ENCODE measurements at places on chromosomes 2 and 18. TPM values are rescaled to one million over a fixed set of nuclear protein-coding genes. Genes with fewer than 3 reads are reported as not detected.

DNA sequence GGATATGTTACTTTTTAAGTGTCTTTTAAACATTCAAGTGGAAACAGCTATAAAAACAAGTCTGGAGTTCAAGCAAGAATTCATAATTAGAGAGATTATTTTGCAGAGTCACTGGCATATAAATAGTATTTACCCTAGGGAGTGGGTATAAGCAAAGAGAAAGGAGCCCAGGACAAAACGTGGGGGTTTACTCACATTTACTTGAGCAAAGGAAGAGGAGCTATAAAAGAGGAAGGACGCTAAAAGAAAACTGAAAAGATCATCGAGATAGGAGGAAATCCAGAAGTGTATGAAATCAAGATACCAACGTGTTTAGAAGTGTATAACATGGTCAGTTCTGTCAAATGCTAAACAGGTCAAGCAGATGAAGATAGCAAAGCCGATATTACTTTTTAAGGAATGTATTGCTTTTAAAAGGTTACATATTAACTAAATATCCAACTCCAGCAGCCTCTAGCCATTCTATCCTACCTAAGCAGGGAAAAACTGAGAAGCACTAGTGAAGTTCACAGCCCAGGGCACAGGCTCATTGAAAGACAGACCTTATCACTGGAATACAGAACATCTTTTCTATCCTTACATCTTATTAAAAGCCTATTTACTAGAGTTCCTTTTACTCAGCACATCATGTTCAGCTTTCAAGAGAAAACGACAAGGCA, 8.6 kb downstream of the KANSL1L start:
- no peak for DNase-seq

DNA sequence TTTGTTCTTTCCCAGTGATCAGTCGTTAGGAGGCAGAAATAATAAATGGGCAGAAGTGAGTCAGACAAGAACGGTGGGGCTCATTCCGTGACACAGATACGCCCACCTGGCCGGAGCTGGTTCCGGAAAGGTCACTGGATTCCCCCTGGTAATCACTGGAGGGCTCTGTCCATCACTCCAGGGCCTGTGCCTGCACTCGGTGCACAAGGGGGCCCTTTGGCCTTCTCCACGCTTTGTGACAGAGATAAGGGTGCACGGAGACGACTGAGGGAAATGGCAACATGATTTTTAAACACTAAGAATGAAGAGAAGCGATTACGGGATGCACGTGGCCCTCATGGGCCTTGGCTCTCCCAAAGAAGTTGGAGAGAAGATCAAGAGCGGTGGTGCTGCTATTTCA, 84.4 kb downstream of the PTGR3 start:
- DNase-seq = no peak

DNA sequence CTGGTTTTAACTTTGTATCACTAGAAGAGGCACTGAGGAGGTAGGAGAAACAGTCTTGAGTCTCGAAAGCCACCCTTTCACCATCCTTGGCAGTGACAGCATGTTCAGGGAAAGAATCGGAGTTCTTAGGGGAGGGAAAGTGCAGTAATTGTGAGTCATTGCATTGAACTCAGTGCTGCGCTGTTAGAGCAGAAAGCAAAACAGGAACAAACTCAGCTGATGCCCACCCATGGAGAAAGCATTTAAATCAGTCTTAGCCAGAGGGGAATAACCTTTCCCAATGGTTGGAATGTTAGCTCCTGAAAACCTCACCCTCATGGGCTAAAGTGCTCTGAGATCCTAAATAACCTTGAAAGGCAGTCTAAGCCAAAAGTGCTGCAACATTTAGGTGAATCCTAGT, 845.6 kb upstream of the CNTNAP5 start:
- no peak for DNase-seq

DNA sequence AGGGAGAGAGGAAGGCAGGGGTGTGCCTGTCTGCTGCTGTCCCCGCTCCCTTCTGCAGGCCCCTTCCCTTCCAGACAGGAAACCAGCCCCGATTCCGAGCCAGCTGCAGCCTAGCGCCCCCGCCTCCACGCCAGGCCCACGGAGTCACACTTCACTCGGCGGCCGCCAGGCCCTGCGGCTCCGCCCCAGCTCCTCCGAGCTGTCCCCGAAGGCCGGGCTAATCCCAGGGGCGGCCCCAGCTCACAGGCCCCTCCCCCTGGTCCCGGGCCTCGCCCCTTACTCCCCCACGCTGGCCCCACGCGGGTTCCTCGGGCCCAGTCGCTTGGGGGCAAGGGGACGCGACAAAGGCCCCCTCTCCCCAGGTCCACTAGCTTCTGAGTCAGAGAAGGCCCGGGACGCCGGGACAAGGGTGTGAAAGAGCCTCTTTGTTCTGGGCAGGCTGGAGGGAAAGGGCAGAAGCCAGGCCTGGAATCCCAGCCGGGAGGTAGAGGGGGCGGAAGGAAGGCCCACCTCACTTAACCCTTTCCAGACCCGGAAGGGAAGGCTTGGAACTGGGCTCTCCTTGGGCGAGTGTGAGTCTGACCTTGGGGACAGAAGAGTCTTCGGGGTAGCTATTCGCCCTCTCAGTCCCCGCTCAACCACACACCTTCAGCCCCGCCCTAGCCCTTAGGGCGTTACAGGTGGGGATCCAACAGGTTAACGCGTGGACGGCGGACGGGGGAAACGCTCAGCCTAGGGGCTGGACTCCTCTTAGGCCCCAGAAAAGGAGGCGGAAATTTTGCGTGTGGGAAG, 1.2 kb downstream of the RTKN start:
- peak; percentile 93 for DNase-seq

- no peak for DNase-seq
Measured at GRCh38 chr2:37837628-37838328, 87.3 kb upstream of the RMDN2 start.

GRCh38 chr18:58484989-58485981, 143.6 kb downstream of the ALPK2 start:
- no peak for DNase-seq

PSMD14 gene
- 85.3 TPM for total RNA-seq

DNA sequence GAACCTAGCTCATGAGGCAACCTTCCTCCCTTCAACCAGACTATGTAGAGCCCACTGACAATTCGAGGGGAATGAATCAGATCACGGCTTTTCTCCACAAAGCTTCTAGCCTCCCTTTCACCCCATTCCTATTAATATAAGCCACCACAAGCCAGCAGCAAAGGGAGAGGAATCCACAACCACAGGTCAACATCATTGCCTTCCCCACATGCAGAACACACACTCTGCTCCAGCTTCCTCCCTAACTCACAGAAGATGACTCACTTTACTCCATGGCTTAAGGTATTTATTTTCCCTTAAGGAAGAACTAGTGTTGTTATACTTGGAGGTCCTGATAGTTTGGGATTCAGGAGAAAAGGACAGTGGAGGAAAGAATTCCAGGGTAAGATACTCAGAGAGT, 272.2 kb downstream of the C1D start:
- DNase-seq = no peak

DNA sequence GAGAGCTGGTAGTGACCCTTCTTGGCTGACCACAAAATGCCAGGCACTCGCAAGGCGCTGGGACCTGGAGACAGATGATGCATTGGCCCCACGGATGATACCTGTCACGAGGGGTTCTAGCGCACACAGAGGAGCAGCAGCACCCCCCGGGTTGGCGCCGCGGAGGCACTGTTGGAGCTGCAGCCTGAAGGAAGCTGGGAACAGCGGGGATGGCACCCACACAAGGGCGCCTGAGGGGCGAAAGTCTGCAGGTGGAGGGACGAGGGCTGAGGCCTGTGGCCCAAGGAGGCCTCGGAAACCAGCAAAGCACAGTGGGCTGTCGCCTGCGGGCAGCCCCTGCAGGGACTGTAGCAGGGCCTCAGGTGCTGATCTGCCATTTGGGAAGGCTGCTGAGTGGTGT, 33.6 kb downstream of the FAM228A start:
- DNase-seq = no peak

- DNase-seq = no peak
Measured at GRCh38 chr2:239376942-239377531, 23.8 kb downstream of the HDAC4 start.

DNA sequence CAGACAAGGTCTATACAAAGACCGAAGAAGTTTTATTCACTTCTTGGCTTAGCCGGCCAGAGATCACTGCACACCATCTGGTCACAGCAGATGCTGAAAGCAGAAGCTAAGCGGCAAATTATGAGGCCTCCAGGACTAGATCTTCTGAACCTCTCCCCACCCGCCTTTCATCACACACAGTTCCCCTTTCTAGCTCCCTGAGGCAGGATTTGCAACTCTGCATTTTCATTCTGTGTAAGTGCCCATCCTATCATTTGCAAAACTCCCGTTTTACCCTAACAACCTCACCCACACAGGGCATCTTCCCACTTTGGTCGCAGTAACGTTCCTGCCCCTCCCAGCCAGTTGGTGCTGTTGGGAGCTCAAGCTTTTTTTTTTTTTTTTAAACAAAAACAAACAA, 3.1 kb upstream of the MOB1A start:
- DNase-seq = no peak

- no peak for DNase-seq
Measured at GRCh38 chr2:217125014-217125413, 265.1 kb upstream of the TNP1 start.

DNA sequence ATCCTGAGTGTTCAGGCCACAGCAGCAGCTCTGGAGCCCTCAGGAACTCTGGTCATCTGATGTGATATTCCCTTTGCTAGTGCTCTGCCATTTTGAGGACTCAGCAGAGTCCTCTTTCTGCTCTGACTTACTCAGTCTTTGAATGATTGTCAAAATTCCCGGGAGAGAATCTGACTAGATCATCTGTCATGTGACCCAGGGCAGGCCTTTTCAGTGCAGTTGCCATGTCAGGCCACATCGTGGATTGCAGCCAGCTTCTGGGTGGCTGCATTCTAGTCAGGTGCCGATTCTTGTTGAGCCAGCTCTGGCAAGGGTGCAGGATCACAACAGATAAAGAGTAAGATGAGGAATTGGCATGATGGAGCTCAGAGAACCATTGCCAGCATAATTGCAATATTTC, 795.6 kb downstream of the CPS1 start:
- DNase-seq = no peak

GRCh38 chr18:46184727-46185126, 80.5 kb downstream of the HAUS1 start:
- DNase-seq = no peak

DNA sequence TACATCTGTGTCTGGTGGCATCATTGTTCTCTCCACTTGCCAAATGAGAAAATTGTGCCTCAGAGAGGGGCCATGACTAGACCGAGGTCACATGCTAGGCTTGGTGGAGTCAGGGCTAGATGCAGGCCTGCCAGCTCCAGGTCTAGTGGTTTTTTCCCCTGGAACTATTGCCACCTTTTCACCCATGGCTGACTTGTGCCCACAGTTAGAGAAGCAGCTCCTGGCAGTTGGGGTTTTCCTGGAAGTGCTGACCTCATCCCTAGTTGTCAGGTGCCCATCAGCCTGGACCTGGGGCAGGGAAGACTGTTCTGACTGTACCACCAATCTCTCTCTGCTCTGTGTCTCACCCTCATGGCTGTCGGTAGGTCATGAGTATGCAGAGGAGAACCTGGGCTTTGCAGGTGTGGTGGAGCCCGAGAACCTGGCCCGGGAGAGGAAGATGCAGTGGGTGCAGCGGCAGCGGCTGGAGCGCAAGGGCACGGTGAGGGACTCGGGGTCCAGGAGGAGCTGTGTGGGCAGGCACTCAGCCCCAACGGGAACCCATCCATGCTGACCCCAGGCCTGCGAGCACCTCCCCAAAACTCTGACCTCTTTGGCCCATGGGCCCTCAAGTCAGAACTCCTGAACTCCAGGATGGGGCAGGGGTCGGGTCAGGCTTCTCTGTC, 12.4 kb upstream of the CATIP start:
- no peak for DNase-seq

- no peak for DNase-seq
Measured at GRCh38 chr2:232120911-232121310, 159.4 kb downstream of the DIS3L2 start.

DNA sequence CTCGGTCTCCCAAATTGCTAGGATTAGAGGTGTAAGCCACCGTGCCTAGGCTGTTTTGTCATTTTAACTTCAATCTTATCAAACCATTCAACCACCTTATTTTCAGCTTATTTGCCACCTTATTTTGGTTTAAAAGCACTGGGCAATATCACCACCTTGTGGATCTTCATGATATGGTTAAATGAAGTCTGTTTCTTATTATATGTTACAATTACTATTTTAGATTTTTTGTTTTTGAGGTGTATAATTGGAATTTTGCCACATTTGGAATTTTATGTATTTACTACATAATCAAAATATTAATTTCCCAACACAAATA, 43.8 kb upstream of the SCN9A start:
- no peak for DNase-seq

SULT1C2 gene
- total RNA-seq = 0.86 TPM

GATA6 gene
- total RNA-seq = 124 TPM

GRCh38 chr2:144546933-144547332, 27.0 kb upstream of the ZEB2 start:
- DNase-seq = no peak

GRCh38 chr18:54888933-54889332, 60.7 kb downstream of the RAB27B start:
- no peak for DNase-seq

DNA sequence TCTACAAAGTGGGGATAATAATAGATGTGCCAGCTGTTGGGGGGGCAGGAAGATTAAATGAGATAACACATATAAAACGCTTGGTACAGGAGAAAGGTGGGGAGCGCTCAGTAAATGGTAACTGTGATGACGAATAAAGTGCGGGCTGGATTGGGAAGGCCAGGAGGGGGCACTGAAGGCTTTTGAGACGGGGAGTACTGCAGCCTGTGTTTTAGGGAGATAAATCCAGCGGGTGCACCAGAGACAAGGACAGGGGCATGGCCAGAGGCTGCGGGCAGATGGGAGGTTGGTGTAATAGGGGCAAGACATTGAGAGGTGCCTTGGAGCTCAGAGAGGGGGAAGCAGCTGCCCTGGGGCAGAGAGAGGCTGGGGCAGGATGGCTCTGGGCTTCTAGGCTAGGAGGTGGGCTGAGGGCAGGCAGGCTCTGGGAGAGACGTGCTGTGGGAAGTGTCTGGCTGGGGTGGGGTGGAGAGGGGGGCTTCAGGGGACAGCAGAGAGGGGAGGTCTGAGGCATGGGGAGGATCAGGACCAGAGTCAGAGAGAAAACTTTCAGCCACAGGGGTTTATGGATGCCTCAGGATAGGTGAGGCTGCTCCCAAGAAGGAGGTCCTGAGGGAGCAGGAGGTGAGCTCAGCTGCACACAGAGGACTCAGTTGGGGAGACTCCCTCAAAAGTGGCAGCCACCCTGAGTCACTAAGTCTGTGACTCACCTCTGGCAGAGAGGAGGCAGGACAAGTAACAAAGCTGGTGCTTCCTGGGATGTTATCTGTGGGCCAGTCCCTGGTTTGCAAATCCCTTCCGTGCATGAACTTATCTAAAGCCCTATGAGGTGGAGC, 18.8 kb downstream of the TEX44 start:
- peak; percentile 38 for DNase-seq

Measured in Caco-2 (cell line).